GM20000 (cell line): ENCODE measurements at places on chromosomes 1 and 21.
A peak's percentile ranks its signal among the peaks of the same experiment; 100 is the strongest.

- no peak for DNase-seq
Observed at GRCh38 chr21:31397939-31398338, 53.9 kb upstream of the TIAM1 start.

GRCh38 chr1:60620087-60620486 lies 462.3 kb upstream of the NFIA start:
- DNase-seq, result no peak

DNA sequence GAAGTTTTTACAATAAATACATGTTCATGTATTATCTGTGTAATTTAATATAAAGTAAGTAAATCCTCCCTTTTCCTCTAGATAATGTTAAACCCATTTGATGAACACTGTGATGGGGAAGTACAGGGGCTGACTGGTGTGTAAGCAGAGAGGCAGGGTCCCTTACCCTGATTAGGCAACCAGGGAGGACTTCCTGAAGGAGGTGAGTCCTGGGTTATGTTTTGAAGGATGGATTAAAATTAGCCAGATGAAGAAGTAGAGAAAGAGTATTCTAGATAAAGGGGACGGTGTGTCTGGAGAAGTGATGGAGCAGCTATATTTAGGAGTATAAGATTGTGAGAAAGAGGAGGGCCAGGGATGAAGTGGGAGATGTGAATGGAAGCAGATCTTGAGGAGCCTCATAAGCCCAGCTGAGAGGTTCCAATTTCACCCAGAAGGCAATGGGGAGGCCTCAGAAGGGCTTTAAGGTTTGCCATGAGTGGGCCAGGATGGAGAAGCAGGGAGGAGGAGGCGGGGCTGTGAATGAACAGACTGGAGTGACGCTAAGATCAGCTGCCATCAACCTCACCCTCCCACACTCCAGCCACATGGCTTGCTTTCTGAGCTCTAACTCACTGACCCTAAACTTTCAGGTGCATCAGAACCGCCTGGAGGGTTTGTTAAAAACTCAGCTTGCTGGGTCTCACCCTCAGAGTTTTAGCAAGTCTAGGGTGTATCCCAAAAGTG lies 30.9 kb upstream of the ID3 start:
- peak; percentile 63 for DNase-seq

DNA sequence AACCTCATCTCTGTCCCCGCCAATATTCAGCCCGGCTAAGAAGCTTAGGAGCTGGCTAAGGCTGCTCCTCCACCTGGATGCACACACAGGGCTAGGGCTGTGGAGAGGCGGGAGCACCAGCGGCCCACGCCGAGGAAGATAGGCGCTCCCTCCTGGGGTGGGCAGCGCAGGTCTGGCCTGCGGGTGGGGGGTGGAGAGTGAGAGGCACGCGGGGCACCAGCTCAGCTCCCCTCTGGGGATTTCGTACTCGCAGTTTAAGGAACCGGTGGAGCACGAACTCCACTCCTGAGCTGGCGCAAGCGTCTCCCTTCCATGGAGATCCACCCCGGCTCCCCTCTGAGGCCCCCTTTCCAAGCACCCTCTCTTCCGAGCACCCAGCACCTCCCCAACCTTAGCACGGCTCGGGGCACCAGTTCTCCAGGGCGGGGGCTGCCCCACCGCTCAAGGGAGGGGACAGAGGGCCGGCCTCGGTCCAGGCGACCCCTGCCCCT lies 433 bp upstream of the KAZN start:
- DNase-seq, result peak; percentile 19

DNA sequence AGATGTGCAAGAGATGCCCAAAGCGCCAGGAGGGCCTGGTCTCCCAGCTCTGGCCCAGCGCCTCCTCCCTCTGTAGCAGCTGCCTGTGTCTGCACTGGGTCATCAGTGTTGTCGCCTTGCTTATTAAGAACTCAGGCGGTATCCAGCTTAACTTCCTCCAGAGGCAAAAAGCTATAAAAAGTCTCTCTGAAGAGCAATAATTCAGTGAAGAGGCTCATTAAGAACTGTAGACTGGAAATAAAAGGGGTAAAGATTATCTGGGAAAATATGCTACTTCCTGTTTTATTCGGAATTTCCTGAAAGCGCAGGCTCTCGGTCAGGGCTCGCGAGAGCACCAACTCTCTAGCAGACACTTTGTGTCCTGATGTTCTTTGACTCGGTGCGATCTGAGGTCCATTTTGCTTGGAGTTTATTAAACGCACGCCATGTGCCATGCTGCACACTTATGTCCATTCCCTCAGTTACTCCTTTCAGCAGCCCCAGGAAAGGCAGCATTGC lies 70.4 kb downstream of the MRPS6 start:
- no peak for DNase-seq

GRCh38 chr1:223462866-223463404 lies 69.7 kb downstream of the CCDC185 start:
- DNase-seq, result no peak

DNA sequence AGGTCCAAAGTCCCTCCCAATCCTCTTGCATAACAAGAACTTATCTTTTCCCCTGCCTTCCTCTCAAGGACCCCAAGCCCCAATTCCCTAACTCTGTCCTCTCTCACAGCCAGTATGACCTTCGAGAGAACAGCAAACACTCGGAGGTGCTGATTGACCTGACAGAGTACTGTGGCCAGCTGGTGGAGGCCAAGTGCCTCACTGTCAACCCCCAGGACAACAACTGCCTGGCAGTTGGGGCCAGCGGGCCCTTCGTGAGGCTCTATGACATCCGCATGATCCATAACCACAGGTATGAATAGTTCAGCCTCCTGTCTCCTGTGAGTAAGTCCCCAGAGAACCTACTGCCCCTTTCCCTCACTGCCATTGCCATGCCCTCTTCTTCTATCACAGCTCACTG lies 29.9 kb upstream of the TMEM222 start:
- DNase-seq, result no peak

DNA sequence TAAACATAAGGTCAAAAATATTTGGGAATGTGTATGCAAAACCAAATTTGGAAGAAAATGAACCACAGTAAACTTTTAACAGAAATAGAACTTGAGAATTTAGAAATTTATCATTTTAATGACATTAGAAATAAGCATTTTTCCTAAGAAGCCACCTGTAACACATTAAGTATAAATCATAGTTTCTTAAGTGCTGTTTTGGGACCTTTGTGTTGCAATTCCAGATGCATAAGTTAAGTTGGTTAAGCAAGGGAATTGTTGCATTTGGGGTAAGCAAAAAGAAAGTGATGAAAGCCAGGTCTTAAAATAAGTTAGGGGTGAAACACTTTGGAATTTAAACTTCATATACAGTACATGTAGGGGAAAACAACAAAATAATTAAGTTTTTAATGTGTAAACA lies 49.8 kb downstream of the CDKN2C start:
- DNase-seq, result no peak

DNA sequence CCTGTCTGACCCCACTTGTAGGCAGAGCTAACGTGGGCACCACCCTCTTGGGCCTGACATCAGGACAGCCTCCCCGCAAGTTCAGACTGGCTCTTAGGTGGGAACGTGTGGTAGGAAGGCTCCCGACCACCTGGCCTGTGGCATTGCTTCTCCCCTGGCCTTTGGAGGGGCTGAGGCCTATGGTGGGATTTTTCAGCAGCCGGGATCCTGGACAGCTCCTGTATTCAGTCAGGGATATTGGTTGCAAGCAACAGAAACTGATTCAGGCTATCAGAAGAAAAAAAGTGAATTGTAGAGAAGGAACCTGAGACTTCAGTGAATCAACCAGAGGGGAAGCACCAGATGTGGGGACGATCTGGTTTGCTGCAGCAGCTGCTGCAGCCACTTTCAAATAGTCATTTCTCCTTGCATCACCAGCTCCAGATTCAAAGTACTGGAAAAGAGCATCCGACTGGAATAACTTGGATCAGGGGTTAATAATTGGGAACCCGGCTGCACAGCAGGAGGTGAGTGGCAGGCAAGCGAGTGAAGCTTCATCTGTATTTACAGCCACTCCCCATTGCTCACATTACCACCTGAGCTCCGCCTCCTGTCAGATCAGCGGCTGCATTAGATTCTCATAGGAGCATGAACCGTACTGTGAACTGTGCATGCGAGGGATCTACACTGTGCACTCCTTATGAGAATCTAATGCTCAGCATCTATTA lies 5.9 kb downstream of the RNF186 start:
- DNase-seq, result no peak

- no peak for DNase-seq
Observed at GRCh38 chr1:62090016-62090415, 104.6 kb upstream of the L1TD1 start.

GRCh38 chr1:46517932-46518498 lies 28.4 kb downstream of the DMBX1 start:
- no peak for DNase-seq

- DNase-seq, result peak; percentile 28
Observed at GRCh38 chr21:17784180-17784598, 35.0 kb downstream of the C21orf91 start.

DNA sequence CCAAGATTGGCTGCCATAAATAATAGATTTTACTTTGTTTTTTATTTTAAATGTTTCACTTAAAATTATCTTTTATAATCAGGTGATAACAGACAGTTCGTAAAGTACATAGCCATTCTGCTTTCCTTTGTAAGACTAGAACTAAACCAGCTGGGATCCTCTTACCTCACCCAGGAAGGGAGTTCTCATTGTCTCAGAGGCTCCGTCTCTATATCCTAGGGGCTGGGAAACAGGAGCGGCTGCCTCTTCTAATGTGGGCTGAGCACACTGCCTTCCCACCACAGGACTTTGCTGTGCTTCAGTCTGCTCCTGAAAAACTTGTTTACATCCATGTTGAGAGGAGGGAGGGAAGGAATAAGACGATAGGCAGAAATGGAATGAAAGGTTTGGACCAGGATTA lies 45.6 kb upstream of the PGD start:
- no peak for DNase-seq

GRCh38 chr1:12436817-12437599 lies 181.0 kb downstream of the DHRS3 start:
- DNase-seq, result no peak

DNA sequence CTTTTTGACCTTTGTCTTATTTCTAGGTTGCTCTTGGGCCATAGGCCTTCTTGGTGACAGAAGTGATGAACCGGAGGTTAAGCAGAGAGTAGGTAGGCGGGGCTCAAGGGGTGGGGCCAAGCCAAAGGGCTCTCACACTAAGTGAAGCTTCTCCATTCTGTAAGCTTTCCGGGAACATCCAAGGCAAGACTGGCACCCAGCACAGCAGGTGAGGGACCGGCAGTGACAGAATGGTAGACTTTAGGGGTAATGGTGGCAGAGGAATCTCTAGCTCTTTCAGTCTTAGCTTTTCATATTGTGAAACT lies at the start of gene TNFAIP8L2:
TNFAIP8L2 (plus strand) TSS at position 135 of the 305 bp plus-strand sequence. CDS start 2,049 bp downstream, outside the sequence.
- peak; percentile 66 for DNase-seq

DNA sequence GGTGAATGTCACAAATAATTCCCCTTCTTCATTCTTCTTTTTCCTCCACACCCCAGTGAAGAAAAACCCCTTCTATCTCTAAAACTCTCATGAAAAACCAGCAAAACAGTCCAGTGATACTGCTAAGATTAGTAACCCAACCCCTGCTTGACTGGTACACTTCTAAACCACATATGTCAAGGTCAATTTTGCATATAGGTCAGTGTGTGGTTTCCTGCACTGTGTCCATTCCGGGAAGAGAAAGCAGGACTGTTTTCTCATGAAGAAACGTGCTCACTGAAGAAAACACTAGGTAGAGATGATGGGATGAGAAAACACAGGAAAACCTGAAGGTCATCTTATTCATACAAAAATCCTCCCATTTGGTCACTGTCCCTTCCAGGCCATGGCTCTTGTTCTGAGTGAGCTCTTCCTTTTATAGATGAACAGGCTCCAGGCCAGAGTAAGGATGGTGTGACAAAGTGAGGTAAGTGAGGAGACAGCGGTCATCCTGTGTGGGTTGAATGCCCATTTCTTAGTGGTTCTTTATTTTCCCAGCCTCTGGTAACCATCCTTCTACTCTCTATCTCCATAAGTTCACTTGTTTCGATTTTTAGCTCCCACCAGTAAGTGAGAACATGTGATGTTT lies 122.7 kb downstream of the FASLG start:
- DNase-seq, result no peak

- DNase-seq, result peak; percentile 34
Observed at GRCh38 chr1:185566995-185567394, 167.2 kb upstream of the HMCN1 start.

- no peak for DNase-seq
Observed at GRCh38 chr1:236545621-236546169, 21.9 kb downstream of the LGALS8 start.

GRCh38 chr21:41765973-41766882 lies 624 bp downstream of the RIPK4 start:
- no peak for DNase-seq

DNA sequence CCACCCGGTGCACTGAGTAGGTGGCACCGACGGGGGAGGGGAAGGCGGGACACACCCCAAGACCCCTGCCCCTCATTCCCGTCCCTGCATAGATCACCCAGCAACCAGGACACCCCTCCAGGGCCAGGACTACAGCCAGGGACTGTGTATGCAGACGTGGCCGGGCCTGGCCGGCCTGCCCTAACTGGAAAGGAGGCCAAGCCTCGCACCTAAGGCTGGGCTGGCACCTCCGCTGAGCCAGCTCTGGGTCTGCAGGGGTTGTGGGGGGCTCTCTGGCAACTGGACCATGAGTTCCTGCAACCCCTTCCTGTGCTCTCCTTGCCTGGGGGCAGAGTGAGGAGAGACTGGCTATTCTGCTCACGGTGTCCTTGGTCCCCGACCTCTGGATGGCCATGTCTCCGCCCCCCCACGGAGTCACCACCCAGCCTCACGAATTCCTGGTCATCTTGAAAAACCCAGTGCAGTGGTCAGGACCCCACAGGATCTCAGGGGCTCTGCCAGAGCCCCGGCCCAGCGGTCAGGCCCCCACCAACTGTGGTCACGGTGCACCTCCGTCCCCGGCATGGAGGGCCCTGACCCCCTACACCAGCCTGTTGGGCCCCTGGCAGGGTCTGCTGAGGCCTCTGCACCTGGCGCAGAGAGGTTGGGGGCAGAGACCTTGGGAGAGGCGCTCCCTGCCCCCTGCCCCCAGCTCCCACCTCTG lies 1.1 kb upstream of the FNDC10 start:
- DNase-seq, result peak; percentile 24

DNA sequence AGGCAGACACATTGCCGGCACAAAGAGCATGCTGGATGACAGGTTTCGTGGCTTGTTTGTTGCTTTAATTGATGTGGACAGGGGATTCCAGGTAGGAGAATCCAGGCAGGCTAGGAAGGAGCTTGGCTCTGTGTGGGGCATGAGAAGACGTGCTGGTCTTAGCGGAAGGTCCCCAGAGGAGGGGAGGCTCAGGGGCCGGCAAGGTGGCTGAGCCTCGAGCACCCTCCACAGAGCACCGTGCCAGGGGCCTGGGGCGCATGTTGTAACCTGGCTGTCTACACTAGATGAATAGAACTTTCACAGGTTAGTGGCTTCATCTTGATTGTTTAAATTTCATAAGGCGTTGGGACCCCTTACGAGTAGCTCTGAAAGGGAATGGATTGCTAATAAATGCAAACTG lies 223.1 kb downstream of the CAMTA1 start:
- no peak for DNase-seq

DNA sequence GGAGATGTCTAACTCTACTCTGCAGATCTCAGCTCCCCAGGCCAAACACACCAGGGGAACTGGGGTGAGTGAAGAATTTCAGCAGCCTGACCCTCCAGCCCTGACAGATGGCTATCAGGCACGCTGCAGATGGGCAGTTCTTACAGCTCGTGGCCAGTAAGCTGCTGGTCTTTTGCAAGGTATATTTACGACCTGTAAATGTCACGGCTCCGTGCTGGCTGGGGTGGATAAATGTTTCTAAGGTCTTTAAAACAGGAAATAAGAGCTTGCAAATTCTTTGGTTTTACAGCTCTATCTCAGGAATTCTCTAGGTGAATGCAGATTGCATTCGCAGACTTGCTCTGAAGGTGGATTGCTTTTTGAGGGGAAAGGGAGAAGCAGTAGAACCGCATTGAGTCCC lies 10.1 kb downstream of the DOP1B start:
- no peak for DNase-seq
